ENCODE measurements at places on chromosomes 6 and 20.

DNA sequence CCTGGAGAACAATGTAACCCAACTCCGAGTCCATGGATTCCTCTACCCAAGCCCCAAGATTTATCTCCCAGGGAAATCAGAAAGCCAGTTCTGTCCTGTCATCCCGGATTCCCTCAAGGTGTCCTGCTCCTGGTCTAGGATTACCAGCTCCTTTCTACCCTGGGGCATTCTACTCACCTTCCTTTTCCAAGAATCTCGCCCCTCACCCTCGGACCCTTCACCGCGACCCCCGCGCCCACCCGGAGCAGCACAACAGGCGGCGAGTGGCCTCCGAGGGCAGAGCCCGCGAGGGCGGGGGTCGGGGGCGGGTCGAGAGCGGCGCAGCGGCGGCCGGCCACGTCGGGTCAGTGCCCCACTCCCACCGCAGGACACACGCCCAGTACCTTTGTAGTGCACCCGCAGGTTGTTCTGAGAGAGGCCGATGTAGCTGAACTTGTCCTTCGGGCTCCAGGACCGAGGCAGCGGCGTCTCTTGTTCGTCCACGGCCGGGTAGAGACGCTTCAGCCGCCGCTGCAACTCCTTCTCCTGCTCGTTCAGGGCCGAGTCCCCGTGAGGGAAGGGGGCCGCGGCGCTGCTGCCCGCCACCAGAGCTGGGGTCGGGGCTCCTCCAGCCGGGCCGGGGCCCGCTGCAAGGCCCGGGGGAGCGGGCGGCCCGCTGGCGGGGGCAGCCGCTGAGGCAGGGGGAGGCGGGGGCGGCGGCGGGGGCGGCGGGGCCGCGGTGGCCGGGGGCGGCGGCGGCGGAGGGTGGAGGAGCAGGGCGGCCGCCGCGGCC lies 897 bp downstream of the RANBP9 start:
- no peak for DNase-seq

DNA sequence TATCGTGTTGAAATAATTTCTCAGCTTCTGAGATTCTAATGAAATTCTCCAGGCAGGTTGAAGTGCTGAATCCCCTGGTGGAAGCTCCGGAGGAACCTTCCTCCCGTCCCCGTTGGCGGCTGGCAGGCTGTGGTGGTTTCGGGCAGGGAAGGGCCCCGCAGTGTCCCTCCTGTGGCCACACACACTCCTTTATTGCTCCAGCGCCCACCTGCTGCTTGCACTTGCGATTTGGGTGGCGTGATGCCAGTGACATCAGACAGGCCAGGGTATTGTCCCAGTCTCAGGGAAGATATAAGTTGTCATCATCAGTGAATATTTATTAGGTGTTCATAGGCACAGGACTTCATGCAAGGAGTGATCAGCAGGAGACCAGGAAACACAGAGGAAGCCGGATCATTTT lies 530.4 kb downstream of the QKI start:
- DNase-seq, result no peak

DNA sequence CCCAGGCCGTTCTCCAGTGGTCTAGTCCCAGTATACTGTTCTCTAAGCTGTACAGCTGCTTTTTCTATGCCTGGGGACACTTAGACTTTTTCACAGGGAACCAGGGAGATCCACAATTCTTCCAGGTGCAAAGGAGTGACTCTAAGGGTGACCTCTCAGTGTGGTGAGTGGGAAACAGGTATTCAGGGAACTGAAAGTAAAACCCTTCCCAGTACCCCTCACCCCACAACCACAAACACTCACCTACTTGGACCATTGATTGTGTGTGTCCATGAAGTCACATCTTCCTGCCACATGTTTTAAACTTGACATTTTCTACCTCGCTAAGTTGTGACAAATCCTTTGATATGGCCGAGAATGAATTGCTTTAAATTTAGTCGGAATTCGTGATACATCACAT lies 183.6 kb downstream of the CLIC5 start:
- DNase-seq, result no peak

DNA sequence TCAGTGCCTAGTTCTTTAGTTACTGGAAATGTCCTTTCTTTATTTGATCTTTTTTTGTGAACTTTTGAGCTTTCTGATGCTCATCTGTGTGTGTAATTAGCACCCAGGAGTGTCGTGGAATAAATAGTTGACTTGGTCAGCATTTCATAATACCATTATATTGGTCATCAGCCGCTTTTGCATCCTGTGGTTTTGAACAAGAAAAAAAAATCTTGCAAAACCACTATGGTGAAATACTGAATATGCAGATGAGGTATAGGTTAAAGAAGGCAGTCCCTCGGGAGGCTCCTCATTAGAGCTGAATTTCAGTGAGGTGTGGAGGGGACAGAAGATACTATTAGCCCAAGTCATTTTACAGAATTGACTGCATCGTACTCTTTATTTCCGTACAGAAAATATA lies 90.1 kb downstream of the FOXO3 start:
- DNase-seq, result peak; percentile 48

- no peak for DNase-seq
Measured at GRCh38 chr6:16326971-16327776, 88.8 kb downstream of the GMPR start.

DNA sequence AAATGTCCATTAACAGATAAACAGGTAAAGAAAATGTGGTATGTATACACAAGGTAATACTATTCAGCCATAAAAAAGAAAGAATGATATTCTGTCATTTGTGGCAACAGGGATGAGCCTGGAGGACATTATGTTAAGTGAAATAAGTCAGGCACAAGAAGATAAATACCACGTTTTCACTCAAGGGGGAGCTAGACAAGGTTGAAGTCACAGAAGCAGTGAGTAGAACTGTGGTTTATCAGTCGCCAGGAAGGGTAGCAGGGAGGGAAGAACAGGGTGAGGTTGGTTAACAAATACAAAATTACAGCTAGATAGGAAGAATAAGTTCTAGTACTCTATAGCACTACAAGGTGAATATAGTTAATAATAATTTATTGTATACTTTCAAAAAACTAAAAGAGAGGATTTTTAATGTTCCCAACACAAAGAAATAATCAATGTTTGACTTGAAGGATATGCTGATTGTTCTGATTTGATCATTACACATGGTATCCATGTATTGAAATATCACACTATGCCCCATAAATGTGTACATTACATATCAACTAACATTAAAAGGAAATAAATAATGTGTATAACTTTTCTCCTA lies 21.1 kb downstream of the RTN4IP1 start:
- DNase-seq, result peak; percentile 52

- peak; percentile 98 for DNase-seq
Measured at GRCh38 chr6:39887692-39888450, 46.4 kb downstream of the MOCS1 start.

DNA sequence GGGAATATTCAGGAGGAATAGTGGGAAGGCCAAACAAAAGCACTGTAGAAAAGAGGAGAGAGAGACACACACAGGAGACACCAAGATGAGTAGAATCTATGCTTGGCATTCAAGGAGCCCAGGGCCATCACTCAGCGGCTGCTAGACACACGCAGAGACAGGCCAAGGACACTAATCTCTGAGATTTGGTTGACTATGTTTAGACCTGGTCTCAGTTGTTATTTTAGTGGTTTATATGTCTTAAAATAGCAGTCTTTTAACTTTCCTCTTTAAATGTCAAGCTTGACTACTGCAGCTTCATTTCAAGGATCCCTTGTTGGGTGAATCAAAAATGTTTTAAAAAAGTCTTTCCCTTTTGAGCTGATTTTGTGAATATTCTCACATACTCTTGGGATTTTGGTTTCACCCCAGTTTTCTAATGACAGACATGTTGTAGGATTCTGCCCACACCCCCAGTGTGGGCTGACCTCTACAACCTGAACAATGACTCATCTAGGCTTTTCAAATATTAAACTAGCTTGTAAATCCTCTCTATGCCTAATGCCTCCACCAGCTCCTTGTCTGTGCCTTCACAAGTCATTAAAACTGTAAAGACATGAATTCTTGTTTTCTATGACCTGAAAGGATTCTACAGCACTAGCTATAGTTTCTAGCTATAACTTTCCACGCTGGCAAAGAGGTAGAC lies 142.7 kb upstream of the EXOC2 start:
- no peak for DNase-seq

DNA sequence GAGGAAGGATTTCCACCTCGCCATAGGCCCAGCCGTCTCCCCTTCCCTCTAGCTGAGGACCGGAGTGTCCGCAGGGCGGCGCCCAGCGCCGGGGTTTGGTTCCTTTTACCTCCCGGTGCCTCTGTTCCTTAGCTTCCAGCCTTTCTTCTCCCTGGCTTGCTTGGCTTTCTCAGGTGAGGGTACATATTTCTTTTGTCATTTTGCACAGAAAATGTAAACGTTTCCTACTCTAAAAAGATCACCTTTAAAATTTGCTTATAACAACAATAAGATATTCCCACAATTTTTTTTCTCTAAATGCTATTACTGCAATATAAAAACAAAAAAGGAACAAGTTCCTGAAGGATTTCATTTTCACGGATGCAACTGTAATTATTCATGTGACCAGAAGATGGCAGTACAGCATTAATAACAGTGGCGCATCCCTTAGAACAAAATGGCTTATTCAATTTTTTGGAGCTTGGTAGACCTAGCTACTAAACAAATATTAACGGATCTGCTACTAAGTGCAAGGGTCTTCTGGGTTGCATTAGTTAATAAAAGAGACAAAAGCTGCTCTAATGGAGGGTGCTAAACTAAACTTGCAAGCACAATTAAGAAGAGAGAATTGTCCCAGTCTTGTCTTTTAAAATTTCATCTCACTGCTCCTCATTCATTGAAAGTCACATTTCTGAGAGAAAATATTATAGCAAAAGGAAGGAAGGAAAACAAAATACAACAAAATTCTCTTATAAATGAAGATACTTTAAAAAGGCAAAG lies 172.9 kb downstream of the ADGRG6 start:
- peak; percentile 49 for DNase-seq

DNA sequence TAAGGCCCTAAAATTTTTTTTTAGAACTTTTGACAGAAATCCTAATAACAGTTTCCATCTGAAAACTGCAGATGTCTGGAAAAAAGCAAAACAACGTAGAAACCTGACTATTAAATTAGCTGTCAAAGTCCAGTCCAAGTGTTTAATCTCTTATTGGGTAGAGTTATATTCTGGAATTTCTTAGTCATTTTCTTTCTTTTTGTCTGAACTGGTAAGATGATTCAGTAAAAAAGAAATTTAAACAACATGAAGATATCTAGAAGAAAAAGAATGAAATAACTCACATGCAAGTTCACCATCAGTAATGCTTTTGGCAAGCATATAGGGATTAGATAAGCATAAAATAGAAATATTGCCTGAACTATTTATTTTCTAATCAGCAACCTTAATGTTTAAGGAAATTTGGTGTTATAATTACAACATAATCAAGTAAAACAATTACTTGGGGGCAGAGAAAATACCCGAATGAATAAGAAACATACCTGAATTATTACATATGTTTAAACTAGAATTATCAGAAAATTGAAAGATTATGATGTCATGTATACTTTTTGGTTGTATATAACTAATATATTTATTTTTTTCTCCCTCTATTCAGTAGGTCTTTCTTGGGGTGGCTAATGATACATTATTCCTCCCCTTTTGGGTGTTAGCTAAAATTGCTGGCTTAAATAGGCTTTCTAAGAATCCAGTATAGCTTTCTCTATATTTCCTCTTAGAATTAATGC lies 51.1 kb downstream of the FAM83B start:
- DNase-seq, result peak; percentile 34

DNA sequence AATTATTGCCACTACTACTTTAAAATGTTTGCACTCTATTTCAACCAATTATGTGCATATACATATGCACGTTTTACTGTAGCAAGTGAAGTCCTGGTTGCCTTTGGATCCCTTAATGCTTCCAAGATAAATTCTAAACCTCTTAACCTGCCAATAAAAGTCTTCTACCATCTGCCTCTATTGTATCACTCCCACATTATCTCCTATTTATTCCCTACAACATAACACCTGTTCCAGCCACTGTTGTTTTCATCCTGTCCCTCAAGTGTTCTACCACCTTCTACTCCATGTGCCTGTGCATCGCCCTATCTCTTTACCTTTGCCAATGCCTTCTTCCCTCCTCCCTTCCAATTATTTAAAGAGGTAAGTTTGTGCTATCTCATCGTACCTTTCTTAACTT lies 499.0 kb upstream of the RNF217 start:
- no peak for DNase-seq

GRCh38 chr6:125316621-125317020 lies 14.9 kb upstream of the HDDC2 start:
- no peak for DNase-seq

GRCh38 chr6:33670971-33671743 lies 40.3 kb downstream of the UQCC2 start:
- no peak for DNase-seq

DNA sequence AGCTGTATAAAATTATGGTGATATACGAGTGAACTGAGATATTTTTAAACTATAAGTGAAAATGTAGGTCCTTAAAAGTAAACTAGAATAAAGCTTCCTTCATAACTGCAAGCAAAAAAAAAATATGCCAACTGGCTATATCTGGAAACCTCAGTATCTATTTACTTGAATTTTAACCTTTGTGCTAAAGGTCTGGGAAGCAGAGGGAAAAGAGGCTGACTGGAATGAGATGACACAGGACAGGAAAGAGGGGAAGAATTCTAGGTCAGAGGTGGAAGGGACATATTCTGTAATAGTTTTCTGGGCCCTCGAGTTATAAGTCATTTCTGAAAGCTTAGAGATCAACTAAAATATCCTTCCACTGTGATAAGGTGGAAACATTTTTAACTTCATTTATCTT lies 46.8 kb downstream of the AIG1 start:
- no peak for DNase-seq

DNA sequence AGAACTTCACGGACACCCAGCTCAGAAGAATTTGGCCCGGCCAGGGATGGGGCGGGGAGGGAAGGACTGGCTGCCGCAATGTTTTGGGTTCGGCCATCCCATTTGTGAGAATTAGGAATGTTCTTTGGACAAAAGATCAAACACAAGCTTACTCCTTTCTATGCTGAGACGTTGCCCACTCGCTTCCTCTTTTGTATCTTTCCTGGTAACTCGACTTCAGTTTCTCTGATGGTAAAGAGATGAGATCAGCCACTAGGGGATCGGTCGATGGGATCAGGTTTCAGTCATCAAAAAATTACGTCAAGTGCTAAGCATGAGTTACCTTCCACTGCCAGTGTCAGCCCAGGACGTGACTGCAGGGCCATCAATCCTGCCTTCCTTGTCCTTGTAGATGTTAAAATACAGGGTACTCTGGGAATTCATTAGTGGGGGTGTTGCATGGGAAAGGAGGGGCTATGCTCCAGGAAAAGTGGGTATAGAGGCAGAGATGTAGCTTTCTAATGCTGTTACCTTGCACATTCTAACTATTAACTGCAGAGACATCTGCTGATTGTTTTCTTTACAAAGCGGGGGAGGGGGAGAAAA lies 190.2 kb downstream of the TSHZ2 start:
- DNase-seq, result peak; percentile 71

- peak; percentile 41 for DNase-seq
Measured at GRCh38 chr6:151916680-151917164, 109.2 kb downstream of the ESR1 start.

DNA sequence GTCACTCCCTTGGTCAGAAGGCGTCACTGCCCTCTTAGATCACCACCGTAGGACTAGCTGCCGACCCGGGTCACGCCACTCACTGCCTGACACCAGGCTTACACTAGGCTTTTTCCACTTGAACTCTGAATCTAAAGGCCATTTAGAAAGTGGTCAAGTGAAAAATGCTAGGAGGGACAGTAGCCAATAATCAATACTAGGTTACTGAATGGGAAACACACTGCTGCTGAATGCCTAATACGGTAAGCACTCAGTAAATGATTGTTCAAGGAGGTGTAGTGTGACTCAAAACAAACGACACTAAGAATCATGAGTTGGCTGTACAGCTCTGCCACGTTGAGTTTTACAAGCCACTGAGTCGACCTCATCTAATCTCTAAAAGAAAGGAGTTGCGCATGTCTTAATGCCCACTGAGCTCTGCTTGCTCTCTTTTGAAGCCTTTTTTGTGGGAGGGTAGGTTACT lies 760 bp upstream of the IBTK start:
- peak; percentile 56 for DNase-seq

Measured in fibroblast of skin of back (primary cell).